NCI-H1930 (cell line): ENCODE measurements at places on chromosomes 6 and 20.

DNA sequence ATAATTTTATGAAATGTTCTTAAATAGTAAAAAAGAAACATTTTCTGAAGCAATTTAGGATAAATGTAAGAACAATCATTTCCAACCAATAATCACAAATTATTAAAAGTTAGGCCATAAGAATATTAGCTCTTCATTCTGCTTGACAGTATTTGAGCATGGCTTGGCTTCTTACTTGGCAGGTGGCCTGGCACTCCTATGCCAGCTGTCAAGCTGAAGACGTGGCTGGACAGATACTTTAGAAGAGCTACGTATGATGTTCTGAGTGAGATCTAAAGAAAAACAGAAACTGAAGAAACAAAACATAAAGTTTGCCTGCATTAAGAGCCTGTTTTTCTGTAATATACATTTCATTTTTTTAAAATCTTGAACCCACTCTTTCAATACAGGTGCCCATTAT, 438.9 kb downstream of the GRIK2 start:
- no peak for DNase-seq

- DNase-seq, result no peak
These were observed 199.9 kb downstream of the CDH4 start for GRCh38 chr20:61451953-61452352.

DNA sequence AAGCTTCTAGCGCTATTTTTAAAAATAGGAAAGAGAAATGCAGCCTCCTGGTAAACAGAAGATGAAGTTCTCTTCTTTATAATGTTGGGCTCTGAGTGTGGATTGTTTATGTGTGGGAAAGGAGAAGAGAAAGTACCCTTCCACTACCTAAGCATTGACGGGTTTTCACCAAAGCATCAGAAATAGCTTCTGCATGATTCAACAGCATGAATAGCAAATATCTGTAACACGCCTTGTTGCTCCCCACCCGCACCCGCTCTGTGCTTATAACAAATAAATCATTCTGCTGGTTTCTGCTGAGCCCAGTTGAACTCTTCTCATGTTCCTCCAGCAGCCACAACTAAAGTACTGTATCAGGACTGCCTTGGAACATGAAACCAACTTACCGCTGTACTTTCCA, 20.7 kb downstream of the TXLNB start:
- DNase-seq, result no peak

DNA sequence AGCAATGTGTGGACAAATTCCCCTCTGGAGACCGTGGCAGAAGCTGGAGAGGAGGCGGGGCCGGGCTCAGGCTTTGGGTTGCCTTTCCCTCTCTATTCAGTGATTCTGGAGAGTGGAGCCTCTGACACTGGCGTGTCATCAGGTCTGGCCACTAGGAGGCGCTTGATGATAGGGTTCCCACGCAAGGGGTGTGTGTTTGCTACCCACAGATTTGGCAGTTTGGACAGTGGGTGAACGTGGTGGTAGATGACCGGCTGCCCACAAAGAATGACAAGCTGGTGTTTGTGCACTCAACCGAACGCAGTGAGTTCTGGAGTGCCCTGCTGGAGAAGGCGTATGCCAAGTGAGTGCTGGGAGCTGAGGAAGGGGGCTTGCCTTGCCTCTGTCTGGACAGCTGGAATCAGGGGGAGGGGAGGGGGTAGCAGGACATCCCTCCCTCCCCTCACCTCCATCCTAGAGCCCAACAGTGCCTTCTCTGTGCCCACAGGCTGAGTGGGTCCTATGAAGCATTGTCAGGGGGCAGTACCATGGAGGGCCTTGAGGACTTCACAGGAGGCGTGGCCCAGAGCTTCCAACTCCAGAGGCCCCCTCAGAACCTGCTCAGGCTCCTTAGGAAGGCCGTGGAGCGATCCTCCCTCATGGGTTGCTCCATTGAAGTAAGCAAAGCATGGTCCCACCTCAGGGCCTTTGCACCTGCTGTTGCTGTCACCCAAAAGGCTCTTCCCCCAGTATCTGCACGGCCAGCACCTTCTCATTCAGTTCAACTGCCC, 14.3 kb downstream of the CAPN11 start:
- DNase-seq, result peak; percentile 56

DNA sequence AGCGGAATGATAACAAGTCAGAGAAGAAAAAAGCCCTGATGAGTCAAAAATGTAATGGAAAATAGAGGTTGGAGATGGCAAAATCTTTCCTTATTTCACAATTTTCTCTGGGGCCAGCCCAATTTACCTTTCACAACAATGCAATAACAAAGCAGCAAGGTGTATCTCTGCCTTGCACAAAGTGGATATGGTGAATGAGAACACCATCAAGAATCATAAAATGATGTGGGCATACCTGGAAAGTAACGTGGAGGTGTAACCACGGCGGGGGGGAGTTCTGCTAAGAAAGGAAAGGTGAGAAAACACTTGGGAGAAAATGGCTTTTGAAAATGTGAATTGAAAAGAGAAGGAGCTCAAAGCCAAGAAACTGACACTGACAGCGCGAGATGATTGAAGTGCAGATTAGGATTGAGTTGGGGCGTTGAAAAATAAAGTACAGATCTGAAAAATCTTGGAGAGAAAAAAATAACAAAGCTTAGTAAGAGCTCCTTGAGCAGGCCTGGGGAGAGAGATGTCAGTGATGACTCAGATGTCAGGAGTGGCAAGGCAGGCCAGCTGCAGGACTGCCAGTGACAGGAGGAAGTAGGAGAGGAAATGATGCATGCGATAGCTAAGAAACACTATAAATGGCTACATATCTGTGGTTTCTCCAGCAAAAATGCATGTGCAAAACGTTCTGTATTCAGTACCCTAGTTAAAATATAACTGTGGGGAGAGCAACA, 26.2 kb downstream of the ARHGAP18 start:
- no peak for DNase-seq

DNA sequence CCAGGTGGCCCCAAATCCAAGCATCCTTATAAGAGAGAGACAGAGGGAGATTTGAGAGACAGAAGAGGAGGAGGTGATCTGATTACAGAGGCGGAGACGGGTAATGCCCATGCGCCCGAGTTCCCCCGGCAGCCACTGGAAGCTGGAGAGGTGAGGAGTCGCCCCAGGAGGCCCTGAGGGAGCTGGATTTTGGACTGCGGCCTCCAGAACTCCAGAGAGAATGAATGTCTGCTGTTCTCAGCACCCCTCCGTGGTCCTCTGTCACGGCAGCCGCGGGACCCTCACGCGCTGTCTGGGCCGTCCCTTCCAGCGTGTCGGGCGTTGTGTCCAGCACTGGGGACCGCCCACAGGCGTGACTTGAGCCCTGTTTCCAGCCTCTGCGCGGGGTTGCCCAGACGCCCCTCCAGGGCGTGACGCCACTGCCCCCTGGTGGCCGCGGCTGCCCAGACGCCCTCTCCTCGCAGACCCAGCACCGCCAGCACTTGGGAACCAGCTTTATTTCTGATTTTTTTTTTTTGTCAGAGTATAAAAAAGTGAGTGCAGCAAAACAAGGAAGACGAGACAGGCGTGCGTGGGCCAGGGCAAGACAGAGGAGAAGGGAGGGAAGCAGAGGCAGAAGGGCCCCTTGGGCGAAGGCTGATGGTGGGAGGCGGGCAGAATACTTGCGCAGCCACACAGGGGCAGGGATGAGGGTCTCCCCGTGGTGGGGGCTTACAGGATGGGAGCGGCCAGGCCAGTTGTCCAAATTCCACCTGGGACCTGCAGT, 4.1 kb upstream of the ZNF512B start:
- DNase-seq, result peak; percentile 76

DNA sequence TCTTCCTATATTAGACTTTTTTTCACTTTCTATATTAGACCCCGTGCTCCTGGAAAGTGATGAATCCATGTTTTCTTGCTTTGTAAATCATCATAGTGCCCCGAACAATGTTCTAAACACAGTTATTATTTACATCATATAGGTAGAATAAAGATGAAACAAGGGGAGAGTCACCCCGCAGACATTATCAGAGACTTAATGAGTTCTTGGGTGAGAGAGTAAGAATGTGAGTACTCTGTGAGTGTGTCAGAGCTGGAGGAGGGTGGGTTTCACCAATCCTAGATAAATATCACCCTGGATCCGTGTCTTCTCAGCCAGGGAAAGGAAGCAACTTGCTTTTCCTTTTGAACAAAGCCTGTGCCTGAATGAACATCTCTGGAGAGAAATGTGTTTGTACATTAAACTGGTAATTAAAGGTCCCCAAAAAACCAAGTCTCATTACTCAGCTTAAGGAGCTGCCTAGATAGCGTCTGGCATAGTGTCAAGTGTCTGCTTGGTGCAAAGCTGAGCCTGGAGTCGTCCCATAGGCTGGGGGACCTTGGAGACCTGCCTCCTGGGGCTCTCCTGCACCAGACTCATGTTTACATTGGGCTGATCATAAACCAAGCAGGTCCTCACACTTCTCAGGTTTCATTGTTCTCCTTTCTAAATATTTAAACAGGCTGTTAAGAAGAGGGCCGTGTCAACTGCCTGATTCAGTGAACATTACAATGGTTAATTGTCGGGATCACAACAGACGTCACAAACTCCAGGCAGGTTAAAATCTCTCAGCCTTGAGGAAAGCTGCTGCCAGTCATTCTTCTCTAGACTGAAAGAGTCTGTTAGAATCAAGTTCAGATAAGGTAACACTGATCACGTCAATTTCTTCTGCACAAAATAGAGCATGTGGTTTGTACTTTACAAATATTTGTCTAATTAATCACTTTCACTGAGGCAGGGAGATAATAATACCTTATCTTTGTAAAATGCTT, 179.7 kb upstream of the MYLIP start:
- peak; percentile 95 for DNase-seq

GRCh38 chr6:31543639-31544038, 1.8 kb upstream of the DDX39B start:
- DNase-seq, result no peak

- no peak for DNase-seq
These were observed 752.4 kb upstream of the ADGRB3 start for GRCh38 chr6:67882436-67883311.

DNA sequence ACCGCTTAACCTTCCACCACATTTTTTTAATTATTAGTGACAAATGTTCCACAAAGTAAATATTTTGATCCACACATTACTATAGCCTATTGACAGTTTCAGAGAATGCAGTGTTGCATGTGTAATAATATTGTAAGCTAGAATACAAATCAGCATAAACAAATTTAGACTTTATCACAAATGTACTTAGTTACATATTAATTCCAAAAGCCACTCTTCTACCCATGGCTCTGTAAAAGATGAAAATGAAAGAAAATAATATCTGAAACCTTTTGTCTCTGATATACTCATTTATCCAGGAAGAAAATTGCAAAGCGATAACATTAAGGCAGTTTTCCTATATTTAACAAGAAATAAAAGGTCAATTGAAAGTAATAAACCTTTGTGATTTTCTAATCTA, 954.0 kb upstream of the MAN1A1 start:
- DNase-seq, result no peak

DNA sequence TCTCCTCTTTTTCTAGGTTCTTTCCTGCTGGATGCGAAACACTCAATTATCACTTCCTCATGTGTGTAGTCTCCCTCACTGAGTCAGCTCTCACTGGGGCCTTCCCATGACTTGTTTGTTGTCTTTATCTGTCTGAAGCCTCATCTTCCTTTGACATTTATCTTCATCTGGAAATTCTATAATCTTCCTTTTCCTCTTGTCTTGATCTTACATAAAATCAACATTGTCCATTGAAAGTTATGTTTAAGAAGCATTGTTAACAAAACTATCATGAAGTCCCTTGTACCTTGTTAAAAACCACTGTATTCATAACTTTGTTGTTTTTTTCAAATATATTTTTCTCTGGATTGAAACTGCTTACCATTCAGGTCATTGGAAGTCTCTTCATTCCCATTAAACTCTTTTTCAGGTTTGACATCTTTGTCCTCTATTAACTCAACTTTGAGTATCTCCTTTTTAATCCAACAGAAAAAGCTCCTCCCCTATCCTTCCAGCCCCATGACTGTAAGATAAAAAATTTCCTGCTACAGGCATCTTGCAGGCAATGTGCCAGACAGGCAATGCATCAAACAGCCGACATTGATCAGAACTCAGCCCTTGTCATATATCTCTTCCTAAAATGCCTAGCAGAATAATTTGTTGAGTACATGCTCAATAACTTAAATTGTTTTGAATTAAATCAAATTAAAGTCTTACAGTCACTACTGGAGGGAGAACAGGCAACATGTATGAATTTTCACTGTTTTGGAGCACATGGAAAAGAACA, 34.8 kb downstream of the MYLIP start:
- DNase-seq, result no peak

DNA sequence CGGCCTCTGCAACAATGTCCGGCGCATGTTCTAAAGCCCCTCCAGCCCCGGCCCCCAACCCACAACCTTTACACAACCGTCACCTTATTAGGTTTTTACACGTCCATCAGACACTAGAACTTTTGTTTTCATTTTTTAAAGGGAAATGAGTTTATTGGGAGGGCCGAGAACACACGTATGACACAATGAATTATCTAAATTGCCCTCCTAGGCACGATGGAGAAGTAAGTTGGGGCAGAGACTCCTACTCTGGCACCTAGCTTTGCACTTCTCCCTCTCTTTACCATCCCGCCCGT, 1.2 kb upstream of the DLL1 start:
- no peak for DNase-seq

DNA sequence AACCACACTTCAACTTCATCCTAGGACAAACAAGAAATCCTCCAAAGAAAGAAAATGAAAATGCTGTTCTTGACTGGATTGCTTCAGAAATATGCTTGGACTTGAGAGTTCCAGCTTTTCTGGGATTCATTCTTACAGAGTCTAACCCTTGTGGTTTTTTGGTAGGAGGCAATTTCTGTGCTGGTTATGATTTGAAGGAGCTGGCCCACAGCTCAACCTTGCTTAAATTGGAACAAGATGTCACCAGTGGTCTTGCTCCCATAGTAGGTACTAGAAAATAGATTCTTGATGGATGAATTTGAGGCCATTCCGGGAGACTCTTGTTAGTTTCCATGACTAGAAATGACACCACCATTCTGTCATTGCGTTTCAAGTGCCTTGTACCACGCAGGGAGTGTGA, 54.3 kb upstream of the BMP6 start:
- no peak for DNase-seq

DNA sequence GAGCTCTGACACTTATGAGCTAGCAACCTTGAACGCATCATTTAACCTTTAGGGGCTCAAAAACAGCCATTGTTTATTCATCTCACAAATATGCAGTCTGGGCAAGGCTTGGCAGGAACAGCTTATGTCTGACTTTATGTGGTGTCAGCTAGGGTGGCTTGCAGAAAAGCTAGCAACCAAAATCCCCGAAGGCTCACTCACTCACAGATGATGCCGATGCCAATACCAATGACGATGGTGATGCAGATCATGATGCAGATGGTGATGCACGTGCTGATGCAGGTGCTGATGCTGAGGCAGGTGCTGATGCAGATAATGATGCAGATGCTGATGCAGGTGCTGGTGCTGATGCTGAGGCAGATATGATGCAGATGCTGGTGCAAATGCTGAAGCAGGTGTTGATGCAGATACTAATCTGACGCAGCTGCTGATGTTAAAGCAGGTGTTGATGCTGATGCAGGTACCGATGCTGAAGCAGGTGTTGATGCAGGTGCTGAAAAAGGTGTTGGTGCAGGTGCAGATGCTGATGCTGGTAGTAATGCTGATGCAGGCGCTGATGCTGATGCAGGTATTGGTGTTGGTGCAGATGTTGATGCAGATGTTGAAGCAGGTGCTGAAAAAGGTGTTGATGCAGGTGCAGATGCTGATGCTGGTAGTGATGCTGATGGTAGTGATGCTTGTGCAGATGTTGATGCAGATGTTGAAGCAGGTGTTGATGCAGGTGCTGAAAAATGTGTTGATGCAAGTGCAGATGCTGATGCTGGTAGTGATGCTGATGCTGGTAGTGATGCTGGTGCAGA, 195.6 kb downstream of the NFATC2 start:
- DNase-seq, result no peak

- no peak for DNase-seq
These were observed 694 bp downstream of the MRPS18B start for GRCh38 chr6:30618270-30618797.
